ENCODE measurements at places on chromosomes 1 and 21.

GRCh38 chr1:53196017-53196484 is 573 bp upstream of the CPT2 start:
- DNase-seq, result no peak

DNA sequence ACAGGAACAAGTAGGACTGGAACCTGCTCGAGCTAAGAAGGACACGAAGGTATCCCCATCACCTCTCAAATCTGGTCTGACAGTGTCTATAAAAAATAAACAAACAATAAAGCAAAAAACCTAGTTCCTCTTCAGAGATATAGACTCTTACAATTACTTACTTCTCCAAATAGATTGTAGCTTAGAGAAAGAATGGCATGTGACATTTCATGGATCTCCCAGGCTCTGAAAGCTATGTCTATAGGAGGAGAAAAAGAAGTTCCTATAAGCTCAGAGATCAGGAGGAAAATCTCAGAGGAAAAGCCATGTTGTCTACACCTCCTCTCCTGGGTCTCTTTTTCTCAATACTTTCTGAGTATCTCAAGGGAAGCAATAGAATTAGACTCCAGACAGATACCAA is 12.3 kb upstream of the OR10J5 start:
- no peak for DNase-seq

DNA sequence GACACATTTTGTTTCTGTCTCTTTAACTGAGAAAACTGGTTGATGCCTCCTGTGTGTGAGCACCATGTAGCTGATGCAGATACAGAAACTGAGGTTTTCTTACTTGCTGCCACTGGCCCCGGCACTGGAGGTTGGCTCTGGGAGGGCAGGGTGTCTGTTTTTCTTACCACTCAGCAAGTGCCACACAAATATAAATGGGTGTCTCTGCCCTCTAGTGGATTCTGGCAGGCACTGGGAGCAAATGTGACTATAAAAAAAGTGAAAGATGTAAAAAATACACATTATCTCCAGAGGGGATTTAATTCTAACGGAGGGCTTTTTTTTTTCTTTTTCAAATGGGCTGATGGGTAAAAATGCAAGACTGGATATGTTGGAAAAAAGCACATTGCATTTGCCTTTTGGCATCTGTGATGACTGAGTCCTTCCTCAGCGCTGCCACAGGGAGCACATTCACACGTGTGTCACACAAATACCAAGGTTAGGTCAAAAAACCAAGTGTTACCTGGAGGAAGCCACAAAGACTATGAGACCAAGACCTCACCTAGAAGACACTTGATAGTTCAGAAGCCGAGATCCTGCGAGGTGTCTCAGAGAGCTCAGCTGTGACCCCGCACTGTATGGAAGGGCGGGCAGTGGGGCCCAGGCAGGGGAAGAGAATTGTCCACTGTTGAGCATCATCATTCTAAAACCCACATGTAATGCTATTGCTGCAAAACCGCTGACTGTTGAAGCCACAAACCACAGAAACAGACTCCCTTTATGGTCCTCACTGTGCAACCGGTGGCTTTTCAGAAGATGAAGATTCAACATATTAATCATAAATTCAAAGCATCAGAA is 18.9 kb downstream of the PGBD2 start:
- DNase-seq, result peak; percentile 49

DNA sequence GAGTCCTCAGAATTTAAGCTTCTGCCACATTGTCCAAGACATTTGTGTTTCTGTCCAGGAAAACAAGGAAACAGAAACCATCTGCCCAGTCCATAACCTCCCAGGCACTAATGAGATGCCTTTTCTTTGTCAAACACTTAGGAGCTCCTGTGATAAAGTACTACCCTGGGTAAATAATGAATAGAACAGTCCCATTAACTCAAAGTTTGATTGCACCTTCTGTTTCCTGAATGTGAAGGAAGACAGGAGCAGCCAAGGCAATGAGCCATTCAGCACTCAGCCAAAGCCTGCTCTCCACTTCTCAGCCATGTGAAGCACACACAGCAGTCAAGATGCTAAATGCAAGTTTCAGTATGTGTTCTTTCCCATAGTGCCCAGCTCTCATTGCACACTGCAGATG is 199.8 kb downstream of the SEC16B start:
- no peak for DNase-seq

DNA sequence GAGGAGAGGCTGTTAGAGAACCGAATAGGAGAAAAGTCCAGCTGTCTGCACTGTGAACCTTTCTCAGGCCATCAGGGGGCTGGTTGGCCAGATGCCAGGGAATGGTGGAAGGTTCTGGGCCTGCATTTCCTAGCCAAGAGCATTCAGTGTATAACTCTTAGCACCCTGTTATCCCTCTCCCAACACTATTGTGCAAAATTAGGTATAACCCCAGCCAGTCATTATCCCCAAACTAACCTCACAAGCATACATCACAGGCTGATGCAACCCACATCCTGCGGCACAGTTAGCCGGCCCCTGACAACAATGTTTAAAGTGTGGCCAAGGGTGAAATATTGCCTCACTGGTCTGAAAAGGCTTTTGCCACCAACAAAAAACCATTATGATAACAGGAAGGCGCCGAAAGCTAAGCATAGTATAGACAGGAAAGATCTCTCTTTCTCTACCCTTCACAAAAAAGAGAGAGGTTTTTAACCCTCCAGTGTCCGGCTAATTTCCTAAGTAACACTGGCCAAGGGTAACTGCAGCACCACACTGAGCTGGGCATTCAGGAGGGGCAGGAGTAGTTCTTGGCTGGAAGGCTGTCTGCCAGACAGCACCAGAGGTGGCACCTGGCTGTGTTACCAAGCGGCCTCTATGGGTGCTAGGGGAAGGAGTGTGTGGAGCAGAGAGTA is 77.3 kb upstream of the BCAR3 start:
- peak; percentile 65 for DNase-seq

DNA sequence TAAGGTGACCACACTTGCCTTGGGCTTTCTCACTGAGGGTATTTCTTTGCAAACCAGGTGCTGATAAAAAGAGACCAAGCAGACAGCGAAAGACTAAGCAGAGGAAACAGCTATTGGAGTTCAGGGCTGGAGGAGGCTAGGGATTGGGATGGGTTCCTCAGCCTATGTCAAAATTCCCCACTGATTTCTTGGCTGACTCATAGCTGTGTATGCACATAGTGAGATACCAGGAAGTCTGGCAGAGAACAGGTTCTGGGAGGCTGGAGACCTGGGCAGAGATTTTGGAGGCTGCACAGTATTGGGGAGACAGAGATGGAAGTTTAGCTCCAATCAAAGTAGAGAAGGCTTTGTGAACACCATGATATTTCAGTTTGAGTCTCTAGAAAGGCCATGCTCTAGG is 25.3 kb downstream of the YARS1 start:
- DNase-seq, result peak; percentile 27

DNA sequence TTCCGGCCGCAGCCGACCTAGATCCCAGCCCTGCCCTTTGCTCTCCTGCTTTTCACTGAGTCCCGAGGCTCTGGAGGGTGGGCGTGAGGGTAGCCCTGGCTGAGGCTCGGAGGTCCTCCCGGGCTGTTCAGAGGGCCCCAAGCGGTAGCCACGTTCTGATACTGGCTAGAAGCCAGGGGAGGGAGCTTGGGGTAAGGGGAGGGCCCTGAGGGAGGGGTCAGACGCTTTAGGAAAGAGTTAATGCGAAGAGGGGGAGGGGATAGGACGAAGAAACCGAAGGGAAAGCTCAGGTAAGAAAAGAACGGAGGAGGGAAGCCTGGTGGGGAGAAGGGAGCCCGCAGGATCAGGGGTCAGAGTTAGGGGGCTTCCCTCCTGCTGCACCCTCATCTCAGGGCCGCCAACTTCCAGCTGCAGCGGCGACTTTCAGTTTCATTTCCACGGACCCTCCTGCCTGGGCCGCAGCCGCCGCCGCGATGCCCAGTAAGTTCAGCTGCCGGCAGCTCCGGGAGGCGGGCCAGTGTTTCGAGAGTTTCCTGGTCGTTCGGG is at the start of gene MOV10:
Gene MOV10 (plus strand): TSS at position 220 of the 546 bp plus-strand sequence. CDS start 254 bp downstream, at position 474.
- peak; percentile 44 for DNase-seq

DNA sequence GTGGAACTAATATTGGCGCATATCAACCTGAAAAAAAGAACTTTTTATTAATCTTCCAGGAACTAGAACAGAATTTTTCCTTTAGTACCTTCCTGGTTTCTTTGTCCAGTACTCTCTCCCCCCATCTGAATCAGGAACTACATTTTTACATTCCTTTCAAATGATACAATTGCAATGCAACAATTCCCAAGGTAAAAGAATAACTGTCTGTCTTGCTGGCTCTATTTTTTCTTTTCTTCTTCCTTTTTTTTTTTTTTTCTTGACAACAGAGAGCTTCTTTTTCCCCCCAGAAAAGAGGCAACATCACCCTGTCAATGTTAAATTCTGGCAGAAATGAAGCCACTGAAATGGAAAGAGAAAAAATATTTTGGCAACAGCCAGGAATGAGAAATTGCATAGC is 4.5 kb upstream of the CD101 start:
- no peak for DNase-seq

DNA sequence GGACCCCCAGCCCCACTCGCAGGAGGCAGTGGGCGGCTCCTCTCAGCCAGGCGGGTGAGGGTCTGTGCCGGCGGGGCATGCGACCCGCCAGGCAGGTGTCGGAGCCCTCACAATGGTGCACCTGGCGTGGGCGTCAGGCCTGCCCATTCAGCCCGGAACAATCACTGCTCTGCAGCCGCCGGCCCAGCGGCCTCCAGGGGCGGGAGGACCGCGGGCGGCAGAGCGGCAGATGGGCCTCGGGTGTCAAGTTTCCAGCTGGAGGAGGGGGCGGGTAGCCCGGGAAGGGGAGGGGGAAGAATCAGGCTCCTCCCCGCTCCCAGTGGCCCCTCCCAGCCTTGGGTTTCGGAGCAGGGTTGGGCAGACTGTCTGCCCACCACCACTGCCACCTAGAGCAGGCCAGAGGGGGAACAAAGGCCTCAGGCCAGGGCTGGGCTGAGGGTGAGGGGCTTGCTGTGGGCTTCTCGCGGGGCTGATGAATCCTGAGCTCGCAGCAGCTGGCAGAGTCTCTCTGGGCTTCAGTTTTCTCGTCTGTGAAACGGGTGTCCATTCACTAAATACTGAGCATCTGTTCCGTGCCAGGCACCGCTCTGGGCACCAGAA is 39.5 kb upstream of the CASZ1 start:
- DNase-seq, result no peak

GRCh38 chr1:5150191-5150590 is 495.8 kb downstream of the AJAP1 start:
- no peak for DNase-seq

- no peak for DNase-seq
Observed at GRCh38 chr1:211842518-211842917, 12.0 kb upstream of the LPGAT1 start.

DNA sequence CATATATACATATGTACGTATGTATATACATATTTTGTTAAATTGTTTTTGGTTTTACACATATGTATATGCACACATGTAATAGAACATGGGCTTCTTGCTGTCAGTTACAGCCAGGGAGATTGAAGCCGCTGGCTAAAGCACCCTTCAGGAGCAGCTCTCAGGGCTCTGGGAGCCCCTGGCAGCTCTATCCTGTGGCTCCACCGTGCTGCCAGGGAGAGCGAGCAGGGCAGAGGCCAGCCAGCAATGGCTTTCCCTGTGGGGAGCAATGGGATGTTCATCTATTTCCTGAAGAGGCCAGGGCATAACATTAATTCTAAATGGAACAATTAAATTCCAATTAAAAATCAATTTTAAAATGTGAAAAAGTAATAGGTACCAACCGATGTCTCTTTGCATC is 102.9 kb downstream of the PSMG1 start:
- DNase-seq, result no peak

GRCh38 chr21:20728691-20729090 is 269.5 kb upstream of the NCAM2 start:
- no peak for DNase-seq

DNA sequence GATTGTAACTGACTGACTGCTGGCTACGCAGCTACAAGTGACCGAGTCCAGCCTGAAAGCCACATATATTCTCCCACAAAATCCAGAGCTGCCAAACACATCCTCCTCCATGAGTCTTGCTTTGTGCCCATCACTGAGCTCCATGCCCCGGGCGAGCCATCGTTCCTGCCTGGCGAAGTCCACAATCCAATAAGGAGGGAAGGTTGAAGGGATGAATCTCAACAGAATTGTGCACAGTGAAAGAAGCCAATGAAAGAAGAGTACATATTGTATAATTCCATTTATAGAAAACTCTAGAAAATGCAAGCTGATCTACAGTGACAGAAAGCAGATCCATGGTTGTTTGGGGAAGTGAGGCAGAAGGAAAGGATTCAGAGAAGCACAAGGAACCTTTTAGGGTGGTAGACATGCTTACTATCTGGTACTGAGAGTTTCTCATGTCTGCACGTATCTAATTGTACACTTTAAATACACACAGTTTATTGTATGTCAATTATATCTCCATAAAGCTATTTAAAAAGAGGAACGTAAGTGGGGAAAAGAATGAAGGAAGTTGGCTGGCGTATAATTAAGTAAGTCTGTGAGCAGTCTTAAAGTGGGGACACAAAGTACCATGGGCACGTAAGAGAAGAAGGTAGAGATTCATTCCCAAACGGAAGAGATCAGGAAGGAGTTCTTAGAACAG is 115.9 kb upstream of the JUN start:
- no peak for DNase-seq

DNA sequence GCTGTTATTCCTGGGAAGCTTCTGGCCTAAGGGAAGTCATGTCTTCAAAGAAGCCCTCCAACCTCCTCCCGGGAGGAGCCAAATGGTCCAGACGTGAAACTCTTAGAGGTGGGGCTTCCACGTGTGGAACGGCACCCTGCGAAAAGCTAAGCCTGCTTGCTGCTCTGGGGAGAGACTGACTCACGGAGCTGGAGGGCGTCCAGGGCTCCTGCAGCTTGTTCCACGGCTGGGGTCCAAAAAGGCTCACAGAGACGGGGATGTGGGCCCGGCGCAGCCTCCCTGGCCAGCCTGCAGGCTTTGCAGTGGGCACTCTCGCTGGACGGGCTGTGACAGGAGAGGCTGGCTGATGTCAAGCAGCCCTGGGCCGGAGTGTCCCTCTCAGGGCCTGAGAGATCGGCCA is 105.1 kb downstream of the COLGALT2 start:
- peak; percentile 72 for DNase-seq

DNA sequence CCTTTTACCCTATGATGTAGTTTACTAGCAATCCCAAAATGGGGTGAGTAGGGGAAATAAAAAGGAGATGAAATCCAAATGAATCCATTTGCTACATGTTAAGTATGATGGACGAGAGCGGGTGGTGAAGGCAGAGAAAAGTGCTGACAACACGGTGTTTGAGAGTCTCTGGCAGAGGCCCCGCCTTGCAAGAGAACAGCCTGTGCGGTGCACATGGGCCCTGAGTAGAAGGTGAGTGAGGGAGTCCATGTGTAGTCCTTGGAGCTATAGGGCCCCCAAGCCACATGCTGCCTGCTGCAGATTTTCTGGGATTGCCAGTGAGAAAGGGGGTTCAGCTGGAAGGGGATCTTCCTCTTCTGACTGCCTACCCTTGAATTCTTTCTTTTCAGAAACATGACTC is 177.1 kb downstream of the TNR start:
- DNase-seq, result no peak

DNA sequence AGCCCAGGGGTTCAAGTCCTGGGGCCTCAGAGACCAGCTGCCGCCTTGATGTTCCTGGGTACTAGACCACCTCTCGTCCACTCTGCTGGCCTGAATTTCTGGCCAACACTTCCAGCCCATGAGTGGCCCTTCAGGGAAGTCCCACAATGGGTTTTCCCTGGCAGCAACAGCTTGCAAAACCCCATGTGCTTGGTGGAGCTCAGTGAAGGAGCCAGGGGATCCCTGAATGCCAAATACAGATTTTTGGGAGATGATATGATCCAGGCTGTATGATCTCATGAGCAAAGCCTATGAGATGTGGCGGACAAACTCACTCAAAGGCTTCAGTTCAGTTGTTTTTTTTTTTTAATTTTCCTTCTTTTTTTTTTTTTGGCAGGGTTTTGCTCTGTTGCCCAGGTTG is 9.6 kb upstream of the RASSF5 start:
- no peak for DNase-seq
